Fibroblast of villous mesenchyme (primary cell): ENCODE measurements at places on chromosomes 5 and 9.

DNA sequence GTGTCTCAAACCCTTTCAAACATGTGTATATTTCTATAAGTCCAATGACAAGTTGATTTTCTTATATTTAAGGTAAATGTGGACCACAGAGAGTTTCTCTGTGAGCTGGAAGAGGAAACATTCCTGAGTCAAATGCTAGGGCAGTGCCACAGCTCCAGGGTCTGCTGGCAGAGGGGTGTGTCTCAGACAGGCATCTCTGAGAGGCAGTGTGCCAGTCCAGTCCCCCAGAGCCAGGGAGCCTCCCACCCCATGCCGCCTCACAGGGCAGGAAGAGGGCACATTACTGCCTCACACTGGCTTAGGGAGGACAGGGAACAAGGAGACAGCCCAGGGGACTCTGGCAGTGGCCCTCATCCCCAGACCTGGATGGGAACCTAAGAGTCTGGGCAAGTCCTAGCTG is 120.2 kb downstream of the TENT4A start:
- DNase-seq: no peak

- no peak for DNase-seq
Measured at GRCh38 chr5:155270725-155271124, 257.2 kb downstream of the KIF4B start.

DNA sequence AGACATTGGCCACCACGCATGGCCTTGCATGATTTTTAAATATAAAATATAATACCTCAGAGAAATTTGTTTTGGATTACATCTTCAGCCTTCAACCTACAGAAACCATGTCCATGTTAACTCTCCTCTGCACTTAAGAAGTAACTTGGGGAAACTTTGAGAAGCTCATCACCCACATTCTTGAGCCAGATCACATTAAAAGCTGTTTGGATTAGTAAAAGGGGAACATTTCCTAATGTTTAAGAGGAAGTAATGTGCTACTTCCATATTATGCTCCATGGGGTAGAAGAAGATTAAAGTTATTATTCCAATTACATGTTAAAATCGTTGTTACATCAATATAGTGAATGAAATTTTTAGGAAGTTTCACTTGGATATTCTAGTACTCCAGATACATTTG is 10.4 kb upstream of the CEP120 start:
- no peak for DNase-seq

DNA sequence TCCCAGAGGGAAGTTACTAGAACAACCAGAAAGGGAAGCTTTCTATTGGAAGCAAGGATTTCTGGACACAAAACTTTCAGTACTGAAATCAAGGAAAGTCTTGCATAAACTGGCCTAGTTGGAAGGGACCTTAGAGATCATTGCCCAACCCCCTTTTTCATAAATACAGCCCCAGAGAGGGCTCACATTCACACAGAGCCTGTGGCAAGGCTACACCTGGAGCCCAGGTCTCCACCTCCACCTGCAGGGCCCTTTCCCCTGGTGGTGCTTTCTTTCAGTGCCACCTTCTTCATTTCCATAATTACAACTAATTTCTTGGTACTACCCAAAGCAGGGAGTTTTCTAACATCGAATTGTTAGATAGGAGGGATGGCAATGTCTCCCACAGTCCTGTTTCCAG is 85.7 kb downstream of the ADRB2 start:
- DNase-seq: no peak

- DNase-seq: no peak
Measured at GRCh38 chr5:169181814-169182213, 119.1 kb downstream of the SLIT3 start.
